ENCODE measurements at places on chromosomes 7 and 10.

DNA sequence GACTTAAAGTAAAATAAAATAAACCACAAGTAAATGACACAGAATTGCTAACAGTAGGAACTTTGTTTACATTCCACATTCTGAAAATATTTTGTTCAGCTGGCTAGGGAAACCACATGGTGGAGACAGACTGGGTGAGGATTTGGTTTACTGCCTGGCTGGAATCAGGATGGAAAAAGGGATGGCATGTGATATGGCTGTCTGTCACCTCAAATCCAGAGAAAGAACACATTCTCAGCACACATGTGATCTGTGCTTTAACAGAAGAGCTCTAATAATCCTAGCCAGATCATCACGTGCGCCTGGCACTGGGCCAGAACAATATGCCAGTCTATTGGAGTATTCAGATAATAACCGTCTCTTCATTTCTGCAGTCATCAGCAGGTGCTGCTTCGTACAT, 90.9 kb upstream of the PIP4K2A start:
- no peak for DNase-seq

DNA sequence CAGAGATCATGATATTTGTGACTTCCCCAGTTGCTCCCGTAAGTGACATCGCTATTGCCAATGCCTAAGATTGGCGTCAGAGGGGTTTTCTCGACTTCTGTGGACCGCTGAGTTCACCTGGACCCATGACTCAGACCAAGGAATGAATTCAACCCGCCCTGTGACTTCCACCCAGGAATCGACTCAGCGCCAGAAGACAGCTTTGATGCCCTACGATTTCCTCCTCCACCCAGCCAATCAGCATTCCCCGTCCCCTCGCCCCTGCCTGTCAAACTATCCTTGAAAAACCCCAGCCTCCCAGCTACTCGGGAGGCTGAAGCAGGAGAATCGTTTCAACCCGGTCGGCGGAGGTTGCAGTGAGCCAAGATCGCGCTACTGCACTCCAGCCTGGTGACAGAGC, 58.3 kb downstream of the MICALL2 start:
- no peak for DNase-seq

DNA sequence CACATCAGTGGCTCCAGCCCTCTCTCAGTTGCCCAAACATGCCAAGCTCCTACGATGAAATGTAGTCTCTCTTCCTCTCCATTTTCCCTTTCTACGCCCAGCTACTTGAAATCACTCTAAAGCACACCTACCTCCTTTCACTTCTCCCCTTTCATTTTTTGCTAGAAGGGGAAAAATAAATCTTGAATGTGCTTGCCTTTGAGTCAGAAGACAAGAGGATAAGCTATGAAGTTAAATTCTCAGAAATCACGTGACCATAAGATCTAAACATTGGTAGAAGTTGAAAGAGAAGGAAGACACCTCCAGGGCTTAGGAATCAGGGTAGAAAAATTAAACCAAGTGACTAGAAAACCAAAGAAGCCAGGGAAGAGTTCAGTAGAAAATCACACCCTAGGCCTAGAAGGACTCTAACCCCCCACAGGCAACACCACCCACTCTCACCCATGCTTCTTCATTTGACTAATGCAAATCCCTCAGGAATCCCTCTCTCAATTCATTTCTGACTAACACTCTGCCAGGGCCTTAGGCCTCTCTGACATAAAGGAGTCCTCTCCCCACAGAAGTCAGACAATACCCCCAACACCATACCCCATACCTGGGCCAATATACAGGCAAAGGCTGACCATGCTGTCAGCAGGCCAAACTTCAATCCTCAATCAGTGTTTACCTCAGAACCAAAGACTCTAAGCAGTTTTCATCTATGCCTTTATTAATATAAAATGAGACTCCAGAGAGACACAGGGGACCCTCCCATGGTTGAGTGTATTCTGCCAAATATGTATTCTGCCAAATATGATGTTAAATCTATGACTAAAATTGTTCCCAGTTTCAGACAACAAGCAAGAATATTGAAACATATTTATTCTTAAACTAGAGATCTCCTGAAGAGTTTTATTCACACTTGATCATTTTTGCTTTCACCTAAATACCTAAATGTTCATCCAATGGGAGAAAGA, 84.8 kb downstream of the ELMO1 start:
- DNase-seq, result no peak

GRCh38 chr7:4754433-4755010, 20.9 kb upstream of the AP5Z1 start:
- no peak for DNase-seq

- no peak for DNase-seq
These were observed 9.7 kb downstream of the EIF4H start for GRCh38 chr7:74183653-74184450.

- no peak for DNase-seq
These were observed 996.7 kb upstream of the CELF2 start for GRCh38 chr10:10020945-10021344.

- DNase-seq, result no peak
These were observed 4.3 kb upstream of the GPNMB start for GRCh38 chr7:23242321-23242720.

GRCh38 chr7:7512861-7513597, 22.6 kb downstream of the COL28A1 start:
- no peak for DNase-seq

GRCh38 chr7:147311336-147311735, 1194.7 kb downstream of the CNTNAP2 start:
- no peak for DNase-seq

DNA sequence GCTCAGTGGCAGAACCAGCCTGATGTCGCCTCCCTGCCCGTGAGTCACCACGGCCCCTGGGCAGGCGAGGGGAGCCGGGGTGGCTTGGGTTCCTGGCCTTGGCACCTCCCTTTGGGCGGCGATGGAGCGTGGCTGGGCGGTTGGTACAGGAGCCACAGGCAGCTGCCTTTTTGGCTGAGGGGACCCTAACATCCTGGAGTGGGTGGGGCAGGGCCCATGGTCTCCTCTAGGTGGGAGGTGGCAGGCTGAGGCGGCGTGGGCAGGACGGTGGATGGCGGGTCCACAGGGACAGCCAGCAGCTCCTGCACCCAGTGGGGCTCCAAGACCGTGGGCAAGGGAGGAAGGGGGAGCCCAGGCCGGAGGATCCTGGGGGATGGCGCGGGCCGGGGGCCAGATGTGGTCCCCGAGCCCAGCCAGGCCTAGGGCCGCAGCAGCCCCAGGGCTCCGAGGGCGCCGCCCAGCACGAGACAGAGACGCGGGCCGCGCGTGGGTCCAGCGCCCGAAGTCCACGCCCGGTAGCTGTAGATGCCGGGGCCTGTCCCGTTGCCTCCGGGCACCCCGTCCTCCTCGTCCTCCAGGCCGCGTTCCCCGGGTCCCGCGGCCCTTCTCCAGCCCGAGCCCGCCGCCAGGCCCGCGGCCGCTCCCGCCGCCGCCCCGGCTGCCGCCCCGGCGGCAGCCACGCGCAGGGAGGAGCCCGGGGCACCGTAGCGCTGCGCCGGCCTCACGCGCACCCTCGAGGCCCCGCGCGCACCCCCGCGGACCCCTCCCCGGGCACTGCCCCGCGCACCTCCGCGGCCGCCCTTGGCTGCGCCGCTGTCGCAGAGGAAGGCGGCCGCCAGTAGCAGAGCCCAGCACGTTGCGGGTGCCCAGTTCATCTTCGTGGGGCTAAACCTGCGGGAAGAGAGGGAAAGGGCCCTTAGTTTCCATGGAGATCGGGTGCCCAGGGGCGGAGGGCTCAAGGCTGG, 1.3 kb downstream of the SPRN start:
- DNase-seq, result no peak

GRCh38 chr7:107946881-107947280, 55.9 kb downstream of the DLD start:
- DNase-seq, result no peak

GRCh38 chr10:69640196-69640980, 10.3 kb downstream of the FAM241B start:
- DNase-seq, result no peak

DNA sequence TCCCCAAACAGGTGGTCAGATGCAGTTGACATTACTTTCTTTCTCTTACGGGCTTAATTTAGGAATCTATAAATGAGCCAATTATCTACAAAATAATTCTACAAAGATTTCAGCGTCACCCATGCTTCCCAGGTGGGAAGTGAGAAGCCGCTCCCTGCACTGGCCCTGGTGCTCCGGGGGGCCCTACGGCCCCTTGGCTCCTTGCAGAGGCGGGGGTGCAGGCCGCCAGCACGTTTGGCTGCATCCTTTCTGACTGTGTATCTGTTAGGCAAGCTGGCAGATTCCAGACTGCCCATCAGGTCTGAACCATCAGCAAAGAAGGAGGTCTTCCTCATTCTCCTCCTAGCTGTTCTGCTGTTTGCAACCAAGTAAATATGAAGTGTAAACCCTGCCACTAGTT, 16.3 kb downstream of the VWC2 start:
- no peak for DNase-seq

GRCh38 chr7:2945171-2945570, 98.5 kb downstream of the CARD11 start:
- no peak for DNase-seq

GRCh38 chr10:16986082-16986405, 143.6 kb downstream of the CUBN start:
- no peak for DNase-seq

DNA sequence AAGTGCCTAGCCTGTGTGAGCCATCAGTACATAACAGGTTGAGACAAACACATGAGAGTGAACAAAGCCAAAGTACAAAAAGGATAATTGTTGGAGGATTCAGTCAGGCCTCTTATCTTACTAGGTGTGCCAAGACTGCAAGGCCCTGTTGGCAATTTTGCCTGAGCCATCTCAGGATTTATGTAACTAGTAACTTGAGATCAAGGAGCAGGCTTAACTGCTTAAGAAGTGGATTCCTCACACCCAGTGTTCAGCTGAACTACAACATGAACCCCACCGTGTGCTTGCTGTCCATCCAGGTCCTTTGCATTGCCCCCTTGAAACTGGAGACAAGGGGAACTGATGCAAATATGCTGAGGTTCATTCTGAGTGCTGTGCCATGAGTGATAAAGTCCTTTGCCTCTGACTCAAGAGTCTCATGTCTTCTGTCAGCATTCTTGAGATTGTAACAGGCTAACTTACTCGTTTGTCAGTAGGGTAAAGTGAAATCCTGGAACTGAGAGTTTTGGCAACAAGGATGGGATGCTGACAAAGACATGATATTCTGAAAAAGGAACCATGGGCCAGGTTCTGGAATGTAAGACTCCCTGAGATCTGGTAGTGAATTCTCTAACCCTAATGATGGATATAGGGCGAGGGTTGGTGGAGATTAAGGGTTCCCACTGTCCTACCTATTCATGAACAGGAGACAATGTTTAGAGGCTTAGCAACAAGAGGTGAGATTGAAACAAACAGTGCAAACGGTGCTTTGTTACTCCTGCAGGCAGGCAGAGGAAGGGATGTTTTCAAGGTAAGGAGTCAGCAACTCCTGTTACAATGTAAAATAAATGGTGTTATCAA, 44.1 kb upstream of the GATAD1 start:
- no peak for DNase-seq

DNA sequence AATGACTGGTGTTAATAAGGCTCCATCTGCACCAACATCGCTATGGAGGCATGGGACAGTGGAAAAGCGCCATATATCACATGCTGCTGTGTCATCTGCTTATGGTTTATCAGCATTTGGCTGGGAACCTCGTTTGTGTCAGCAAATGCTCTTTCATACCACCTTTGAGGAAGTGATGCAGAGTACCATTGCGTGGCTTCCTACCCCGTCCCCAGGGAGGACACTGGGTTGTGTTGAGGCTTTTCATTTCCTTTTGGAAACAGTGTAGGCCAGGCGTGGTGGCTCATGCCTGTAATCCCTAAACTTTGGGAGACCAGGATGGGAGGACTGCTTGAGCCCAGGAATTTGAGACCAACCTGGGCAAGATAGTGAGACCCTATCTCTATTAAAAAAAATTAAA, 6.8 kb downstream of the TACR2 start:
- DNase-seq, result no peak

GRCh38 chr7:135886345-135887132, 90.6 kb downstream of the MTPN start:
- no peak for DNase-seq

GRCh38 chr7:26423436-26423835, 131.8 kb downstream of the SNX10 start:
- DNase-seq, result no peak

DNA sequence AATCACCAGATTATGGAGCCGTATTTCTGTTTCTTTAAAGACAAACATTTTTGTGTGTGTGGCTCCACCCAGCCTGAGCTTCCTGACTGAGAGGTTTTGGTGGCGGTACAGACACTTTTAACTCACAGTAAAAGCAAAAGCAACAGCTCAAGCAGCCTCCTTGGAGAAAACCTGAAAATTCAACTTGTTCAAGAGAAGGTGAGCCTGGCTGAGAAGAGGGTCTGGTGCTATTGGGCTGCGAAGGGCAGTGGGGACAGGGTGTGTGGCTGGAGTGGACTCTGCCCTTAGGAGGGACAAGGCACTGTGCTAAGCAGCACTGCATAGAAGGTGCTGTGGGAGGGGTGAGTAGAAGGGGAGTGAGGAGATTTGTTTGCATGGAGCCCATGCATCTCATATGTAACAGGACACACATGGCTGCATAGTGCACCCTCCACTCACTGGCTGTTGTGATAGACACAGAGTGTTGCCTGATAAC, at the start of gene GIMAP7:
GIMAP7 (plus strand) TSS at position 125 of the 475 bp plus-strand sequence. CDS start 5,103 bp downstream, outside the sequence.
- DNase-seq, result no peak

DNA sequence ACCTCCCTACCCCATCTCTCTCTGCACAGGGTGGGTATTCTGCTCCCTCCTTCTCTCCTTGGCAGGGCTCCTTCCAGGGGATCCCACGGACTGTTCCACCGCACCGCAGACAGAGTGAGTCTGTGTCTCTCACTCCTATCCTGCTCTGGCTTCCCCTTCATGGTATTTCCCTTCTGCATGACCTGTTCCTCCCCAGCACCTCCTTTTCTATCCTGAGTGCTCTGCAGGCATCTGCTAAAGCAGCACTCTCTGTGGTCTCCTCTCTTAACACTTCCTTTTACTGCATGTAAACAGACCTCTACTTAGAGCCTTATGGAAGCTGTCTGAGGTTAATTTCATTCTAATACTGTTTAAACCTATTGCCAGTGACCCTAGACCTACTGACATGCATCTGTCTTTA, 171.5 kb downstream of the CCSER2 start:
- no peak for DNase-seq

DNA sequence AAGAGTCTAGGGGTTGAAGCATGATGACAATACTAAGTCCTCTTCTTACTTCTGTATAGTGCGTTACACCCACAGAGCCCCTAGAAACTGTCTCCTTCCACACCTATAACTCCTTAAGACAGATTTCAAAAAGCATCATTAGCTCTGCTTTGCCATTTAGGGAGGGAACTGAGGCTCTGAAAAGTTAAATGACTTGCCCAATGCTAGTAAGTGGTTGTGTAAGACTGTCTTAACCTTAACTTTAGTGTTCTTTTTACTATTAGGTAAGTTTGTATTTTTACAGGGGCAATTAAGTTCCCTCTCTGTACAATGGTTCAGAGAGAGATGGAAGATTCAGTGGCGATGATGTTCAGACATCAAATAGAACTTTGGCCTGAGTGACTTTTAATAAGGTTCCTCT, 72.7 kb upstream of the ASAH2 start:
- DNase-seq, result no peak

Data from stimulated activated CD8-positive, alpha-beta memory T cell treated with anti-CD3 and anti-CD28 coated beads, Interleukin-15, amount 100 ng/mL, for 48 hours (primary cell).